Astrocyte of the cerebellum (primary cell): ENCODE measurements at places on chromosomes 16 and 17.

DNA sequence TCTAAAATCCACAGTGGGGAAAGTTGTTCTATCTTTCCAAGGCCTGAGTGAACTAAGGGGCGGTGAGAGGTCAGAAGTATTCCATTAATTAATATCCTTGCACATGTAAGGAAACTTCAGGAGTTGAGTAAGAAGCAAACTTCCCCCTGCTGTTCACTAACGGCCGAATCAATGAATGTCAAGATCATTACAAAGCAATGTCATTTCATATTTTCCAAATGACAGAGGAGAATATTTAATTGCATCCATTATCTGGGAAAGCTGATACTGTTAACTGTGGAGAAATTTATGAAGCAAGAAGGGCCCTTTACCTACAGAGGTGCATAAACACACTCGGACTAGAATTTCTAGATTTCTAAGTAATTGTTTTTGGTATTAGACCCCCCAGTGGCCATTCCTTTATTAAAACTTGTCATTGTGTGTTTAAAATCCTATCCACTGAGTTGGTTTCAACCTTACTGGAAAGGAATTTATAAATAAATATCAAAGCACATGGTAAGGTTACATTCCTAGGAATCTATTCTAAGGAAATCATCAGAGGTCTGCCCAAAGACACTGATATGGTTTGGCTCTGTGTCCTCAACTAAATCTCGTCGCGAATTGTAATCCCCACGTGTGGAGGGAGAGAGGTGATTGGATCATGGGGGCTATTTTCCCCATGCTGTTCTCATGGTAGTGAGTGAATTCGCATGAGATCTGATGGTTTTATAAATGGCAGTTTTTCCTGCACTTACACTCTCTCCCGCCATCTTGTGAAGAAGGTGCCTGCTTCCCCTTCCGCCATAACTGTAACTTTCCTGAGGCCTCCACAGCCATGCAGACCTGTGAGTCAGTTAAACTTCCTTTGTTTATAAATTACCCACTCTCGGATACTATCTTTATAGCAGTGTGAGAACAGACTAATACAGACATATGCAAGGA is 20.4 kb upstream of the SMURF2 start:
- no peak for DNase-seq

GRCh38 chr17:74356646-74357465 is 4.8 kb downstream of the BTBD17 start:
- no peak for DNase-seq

DNA sequence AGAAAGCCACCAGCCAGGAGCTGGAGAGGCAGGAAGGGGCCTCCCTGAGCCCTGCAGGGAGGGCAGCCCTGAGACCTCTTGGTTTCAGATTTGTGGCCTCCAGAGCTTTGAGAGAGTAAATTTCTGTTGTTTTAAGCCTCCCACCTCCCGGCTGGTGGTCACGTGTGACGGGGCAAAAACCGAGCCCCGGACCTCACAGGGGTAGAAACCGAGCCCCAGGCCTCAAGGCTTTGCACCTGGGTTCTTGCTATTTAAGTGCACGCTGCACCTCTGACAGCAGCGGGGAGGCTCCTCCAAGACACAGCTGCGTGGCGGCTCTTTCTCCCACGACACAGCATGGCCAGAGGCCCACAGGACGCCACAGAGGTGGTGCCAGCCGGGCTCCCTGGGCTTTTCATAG is 17.4 kb upstream of the ZC3H18 start:
- DNase-seq: no peak

DNA sequence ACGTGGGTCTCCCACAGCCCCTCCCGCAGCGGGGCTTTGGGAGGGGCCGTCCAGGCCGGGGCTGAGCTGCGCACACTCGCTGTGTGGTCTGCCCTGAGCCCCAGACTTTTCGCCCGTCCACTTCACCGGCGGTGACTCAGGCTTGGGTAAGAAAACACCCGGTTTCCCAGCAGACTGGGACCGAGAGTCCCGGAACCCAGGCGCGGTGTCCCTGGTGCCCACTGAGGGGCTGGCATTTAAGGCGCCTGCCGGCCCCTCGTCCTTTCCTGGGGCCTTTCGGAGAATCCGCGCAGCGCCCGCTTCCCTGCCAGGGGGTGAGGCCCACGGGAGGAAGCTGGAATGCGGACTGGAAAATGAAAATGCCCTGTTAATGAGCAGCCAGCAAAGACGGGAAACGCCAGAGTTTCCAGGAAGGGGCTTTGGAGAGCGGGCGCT is 100.3 kb downstream of the C16orf95 start:
- DNase-seq: no peak

DNA sequence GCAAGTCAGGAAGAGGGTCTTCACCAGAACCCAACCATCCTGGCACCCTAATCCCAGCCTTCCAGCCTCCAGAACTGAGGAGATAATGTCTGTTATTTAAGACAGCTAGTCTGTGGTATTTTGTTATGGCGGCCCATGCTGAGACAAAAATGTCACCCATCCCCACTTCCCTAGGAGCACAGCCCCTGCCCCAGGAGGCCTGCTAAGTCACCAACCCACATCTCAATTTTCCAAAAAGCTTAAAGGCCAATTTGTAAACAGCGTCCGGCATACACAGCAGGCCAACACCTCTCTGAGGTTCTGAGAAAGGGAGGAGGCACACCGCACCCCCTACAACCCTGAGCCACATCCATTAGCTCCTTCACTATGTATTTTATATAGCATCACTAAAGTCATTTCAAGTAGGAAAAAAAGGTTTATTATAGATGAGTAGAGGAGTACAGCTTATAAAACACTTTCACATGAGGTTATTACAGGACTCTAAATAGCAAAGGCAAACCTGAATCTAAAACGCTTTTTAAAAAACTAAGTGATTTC is 6.9 kb downstream of the TMEM170A start:
- no peak for DNase-seq

- no peak for DNase-seq
Measured at GRCh38 chr17:47250855-47251254, 2.8 kb upstream of the ITGB3 start.

DNA sequence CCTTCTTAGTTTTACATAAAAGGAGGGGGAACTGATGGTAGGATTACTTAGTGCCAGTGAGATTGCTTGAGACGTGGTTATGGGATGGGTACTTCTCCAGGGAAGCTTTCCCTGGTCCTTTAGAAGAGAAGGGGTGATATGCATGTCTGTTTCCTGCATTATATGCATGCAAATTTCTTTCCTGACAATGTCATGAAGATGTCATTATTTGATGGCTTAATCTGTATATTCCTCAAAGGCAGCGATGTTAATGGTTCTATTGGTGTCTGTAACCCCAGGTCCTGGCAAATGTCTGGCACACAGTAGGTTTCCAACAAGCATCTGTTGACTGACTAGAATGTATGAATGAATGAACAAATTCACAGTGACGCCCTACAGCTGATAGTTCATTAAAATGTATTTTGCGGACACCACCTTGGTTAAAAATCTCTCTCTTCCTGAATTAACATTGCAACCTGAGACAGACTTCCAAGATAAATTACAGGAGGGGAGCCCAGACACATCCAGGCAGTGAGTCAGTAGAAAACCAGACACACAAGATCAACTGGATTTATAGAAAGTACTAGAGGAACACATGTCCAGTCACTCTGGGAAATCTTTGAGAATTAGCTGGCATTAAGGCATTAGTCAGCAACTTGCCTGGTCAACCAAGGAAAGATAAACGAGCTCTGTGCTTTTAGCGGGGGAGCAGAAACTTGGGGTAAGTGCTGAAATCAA is 293.4 kb downstream of the XYLT1 start:
- DNase-seq: no peak

GRCh38 chr17:40345161-40345993 is 19.2 kb downstream of the GJD3 start:
- no peak for DNase-seq

- no peak for DNase-seq
Measured at GRCh38 chr17:8829036-8829941, 30.1 kb upstream of the MFSD6L start.

- DNase-seq: no peak
Measured at GRCh38 chr16:85210423-85211169, 98.3 kb upstream of the CIBAR2 start.

DNA sequence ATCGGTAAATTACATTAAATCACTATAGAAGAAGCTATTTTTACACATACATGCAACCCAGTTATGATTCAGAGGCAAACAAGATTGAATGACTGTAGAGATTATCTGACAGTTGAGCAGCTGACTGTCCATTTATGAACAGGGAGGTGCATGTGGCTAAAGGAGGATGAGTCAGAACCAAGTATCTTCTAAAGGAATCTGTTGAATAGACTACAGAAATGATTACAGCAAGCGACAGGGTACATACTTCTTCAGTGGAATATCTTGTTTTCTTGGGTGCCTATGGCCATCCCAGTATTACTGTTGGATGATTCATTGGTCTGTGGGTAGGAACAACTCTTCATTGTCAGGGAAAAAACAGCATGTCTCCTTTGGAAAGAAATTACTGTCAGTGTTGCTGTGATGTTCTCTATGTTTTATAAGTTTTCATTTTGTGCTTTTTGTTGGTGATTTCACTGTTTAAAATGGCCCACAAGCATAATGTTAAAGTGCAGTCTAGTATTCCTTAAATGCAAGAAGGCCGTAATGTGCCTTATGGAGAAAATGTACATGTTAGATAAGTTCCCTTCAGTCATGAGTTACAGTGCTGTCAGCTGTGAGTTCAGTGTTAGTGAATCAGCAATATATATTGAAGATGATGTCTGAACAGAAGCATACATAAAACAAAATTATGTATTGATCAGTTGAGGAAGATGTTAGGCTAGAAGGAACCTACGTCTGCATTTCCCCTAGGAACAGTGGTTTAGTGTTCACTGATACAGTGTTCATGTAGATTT is 27.0 kb downstream of the CBFB start:
- DNase-seq: peak; percentile 35

GRCh38 chr17:2321399-2321798 is 14.9 kb downstream of the TSR1 start:
- DNase-seq: no peak

DNA sequence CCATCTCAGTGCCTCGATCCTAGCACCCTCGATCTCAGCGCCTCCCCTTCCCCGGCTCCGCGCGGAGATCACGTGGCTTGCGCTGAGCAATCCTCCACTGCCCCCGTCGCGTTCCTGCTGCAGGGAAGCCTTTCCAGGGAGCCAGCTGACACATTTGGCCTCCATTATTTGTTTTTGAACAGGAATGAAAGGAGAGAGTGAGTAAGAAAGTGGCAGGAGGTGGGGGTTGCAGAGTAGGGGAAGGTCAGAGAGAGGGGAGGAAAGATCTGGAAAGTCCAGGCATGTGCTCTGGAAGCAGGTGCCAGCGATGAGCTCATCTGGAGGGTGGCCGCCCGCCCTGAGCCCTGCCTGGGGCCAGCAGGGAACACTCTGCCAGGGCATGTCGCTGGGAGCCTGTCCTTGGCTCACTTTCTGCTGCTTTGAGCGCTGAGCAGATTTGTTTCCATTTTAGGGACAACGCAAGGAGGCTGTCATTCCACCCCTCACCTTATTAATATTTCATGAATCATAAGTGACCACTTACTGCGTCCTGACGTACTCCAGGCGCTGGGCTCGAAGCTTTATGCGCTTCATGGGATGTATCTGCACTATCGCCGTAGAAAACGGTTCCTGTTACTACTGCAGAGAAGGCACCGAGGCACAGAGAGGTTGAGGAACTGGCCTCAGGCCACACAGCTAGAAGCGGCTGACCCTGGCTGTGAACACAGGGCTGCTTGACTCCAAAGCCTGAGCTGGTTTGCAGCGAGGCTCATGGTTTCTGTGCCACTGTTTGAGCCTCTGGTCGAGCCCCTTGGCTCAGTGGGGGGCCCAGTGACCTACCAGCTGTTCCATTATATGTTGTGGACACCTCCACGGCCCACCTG is 283.1 kb downstream of the SEC14L1 start:
- DNase-seq: peak; percentile 87

DNA sequence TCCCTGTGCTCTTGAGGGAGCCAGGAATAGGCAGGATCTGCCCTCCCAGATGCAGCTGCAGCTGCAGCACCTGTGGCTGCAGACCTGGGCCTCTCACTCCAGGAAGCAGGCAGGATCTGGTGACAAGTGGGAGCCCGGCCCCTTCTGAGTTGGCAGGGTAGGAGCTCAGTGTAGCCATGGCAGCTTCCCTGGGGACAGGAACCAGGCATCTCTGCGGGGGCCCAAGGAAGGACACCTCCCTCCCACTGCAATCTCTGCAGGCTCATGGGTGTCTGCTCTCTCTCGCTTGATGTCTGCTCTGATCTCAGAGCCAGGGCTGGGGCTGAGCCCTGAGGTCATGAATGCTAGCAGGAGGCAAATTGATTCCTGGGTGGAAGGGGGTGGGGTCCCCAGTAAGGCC is 592.5 kb upstream of the CA10 start:
- DNase-seq: no peak

- no peak for DNase-seq
Measured at GRCh38 chr17:44119062-44119461, 4.4 kb downstream of the HDAC5 start.

DNA sequence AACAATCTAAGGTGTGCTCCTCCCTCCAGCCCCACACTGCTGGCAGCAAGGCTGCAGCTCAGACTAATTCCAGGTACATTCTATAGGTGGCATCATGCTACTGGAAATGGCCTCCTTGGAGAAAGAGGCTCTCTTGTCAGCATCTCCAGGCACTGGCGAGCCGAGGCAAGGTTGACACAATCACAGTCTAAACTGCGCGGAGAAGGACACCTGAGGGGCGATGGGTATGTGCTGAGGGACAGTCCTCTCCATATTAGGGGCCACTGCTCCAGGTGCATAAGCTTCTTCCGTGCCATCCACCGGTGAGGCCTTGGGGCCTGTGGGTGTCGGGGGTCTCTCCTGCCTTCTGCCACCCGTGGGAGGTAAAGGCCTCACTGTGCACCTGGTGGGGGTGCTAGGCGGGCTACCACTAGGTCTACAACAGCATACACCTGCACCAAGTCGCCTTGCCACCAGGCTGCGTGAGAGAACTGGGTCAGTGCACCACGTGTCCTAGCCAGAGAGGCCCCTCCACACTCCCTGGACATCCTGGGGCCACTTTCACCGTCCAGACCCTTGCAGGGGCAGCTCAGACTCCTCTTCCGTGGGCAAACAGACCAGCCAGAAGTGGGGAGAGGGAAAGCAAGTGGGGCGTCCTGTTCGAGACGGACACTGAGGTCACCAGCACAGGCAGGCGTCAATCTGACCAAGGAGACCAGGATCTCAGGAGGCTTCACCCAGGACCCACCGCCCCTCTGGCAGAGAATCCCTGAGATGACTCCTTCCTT is 12.1 kb upstream of the CBX8 start:
- DNase-seq: no peak

GRCh38 chr16:20906341-20907255 is 6.0 kb downstream of the LYRM1 start:
- peak; percentile 77 for DNase-seq
